Choroid plexus epithelial cell (primary cell): ENCODE measurements at places on chromosomes 3 and 15.

- no peak for DNase-seq
These were observed 9.1 kb upstream of the LIPH start for GRCh38 chr3:185561374-185561943.

DNA sequence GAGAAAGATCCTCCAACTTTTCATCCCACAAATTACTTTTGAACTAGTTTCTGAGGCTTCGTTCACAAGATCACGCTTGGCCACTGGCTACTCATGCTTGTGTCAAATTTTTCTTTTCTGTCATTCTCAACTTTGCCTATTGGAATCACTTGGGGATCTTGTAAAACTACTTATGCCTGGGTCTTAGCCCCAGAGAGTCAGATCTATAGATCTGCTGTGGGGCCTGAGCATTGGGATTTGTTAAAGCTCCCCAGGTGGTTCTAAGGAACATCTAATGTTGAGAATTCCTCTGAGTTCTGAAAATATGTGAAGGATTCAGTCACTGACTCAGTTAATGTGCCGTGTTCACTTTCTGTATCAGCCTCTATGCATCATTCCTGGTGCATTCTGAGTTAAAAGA is 71.7 kb upstream of the VGLL3 start:
- no peak for DNase-seq

GRCh38 chr3:71705681-71706080 is 19.5 kb downstream of the EIF4E3 start:
- no peak for DNase-seq

DNA sequence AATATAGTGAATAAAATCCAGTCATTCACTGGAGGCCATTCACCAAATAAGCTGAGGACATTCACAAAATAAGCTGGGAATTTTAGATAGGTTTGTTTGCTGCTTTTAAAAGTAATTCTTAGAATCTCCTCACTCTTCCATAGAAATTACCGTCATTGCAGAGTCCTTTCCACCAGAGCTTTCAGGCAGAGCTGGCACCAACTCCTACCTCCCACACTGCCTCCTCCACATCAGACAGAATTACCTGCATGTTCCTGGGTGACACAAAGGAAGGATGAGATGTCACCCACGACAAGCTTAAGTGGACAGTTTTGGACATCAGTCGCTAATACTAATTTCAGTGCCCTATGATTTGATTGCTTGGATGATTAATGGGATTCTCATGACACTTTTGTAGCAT is 1113.2 kb downstream of the IGSF11 start:
- no peak for DNase-seq

GRCh38 chr15:57923750-57924149 is 141.8 kb downstream of the ALDH1A2 start:
- peak; percentile 22 for DNase-seq

GRCh38 chr3:85304360-85304964 is 345.7 kb downstream of the CADM2 start:
- peak; percentile 22 for DNase-seq

DNA sequence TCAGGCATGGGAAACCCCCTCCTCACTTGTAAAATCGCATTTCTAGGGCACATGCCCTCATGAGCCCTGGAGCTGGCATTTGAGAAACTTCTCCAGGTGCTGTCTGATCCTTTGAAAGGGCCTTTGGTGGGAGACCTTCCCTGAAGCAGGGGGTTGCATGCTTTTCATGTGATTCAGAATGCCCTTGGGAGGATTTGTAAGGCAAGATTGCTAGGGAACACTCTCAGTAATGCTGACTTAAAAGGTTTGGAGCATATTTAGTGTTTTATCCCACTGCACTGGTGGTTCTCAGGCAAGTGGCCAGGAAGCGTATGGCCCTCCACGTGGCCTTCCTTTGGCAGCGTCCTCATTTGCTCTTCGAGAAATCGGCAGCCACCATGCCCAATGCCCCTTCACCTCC is 164.1 kb downstream of the ARRDC4 start:
- no peak for DNase-seq

GRCh38 chr3:8095724-8096123 is 405.9 kb upstream of the LMCD1 start:
- DNase-seq, result no peak

DNA sequence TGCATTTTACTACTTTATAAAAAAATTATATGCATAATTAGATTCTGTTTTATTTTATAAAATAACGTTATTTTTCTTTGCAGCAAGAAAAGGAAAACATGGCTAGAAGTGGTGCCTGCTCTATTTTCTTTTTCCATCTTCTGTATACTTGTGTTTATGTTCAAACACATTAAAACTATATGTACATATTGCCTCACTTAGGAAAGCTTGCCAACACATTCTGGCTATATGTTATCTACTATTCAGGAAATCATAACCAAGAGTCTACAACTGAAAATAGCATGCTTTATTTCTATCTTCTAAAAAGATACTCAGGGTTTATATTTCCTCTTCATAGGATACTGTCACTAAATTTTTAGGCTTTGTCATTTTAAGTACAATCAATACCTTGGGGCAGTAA is 90.2 kb upstream of the KCNMB2 start:
- no peak for DNase-seq

DNA sequence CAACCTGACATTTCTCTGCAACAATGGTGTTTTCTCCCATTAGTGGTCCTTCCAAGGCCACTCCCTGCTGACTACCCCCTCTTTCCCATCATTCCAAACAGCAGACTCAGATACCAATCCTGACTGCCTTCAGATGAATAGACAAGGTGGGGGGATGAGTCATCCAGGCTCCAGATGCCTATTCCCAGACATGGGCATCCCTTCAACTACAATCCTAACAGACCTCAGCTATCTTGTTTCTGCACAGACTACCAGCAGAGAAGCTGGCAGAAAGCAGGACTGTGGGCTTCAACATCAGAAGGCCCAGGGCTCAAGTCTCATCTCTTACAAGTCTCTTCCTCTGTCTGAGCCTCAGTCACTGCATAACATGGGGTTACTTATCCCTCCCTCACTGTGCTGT is 2.2 kb downstream of the RBP1 start:
- peak; percentile 35 for DNase-seq

DNA sequence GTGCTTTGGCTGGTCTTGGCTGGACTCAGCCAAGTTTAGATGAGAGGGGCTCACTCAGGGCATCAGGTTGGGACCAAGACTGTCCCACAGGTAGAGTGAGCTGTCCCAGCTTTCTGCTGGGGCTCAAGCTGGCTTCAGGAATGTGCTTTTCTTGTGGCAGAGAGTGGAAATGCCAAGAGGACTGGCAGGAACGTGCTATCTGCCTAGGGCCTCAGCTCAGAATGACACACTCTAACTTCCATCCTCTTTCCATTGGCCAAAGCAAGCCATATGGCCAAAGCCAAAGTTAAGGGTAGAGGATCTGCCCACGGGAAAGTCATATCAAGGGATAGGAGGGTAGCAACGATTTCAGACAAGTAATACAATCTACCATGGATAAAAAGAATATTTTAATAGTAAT is 178.8 kb downstream of the ABHD5 start:
- no peak for DNase-seq

DNA sequence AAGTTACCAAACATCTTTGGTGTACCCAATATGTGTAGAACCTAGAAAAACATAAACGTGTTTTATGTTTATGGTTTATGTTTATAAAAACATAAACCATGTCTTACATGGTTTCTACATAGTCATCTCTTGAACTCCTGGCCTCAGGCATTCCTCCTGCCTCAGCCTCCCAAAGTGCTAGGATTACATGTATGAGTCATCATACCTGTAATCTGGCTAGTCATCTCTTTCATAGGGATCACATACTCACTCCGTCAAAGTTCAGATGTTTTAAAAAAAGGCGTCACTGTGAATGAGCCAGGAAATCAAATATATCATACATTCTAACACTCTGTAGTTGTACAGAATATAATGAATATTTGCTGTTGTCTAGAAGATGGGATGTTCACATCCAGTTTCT is 178.6 kb downstream of the CPNE4 start:
- DNase-seq, result no peak

DNA sequence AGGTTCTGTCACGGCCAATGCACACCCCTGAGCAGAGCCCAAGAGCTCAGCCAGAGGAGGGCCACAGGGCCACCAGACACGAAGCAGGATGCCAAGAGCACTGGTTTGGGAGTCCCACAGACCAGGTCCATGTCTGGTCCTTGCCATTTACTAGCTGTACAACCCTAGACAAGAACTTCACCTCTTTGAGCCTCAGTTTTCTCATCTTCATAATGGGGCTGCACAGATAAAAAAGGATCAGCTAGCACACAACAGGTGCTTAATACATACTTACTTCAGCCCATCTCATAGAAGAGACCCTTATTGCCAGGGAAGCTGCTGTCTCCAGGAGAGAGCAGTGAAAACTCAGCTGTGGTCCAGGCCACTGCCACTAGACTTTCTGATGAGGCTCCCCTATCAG is 152.0 kb downstream of the NUP210 start:
- no peak for DNase-seq

- peak; percentile 79 for DNase-seq
These were observed 17.4 kb upstream of the SHF start for GRCh38 chr15:45205192-45205591.

DNA sequence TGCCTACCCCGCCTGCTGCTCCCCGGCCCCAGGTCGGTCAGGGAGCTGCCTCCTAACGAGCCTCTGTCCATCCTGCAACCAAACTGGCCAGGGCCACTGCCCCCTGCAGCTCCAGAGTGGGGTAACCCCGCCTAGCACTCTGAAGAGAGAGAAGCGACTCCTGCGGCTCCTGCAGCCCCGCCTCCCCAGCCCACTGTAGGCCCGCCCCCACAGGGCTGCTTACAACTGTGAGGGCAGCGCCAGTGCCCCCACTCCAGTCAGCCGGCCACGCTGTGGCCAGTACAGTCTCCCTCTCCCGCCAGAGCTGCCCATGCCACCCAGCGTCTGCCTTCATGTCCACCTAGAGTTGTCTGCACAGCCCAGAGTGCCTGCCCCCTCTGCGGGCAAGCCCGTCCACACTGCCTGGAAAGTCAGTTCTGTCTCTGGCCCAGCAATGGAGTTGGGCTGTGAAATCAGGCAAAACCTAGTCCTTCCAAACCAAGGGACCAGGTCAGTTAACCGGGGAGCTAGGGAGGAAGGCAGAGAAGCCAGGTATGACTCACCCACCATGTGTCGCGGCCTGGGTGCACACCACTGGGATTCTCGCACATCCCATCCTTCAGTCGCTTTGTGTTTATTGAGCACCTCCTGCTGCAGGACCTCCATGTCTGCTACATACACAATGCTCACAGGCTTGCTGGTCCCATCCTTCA is 2.4 kb downstream of the UCN2 start:
- peak; percentile 81 for DNase-seq

DNA sequence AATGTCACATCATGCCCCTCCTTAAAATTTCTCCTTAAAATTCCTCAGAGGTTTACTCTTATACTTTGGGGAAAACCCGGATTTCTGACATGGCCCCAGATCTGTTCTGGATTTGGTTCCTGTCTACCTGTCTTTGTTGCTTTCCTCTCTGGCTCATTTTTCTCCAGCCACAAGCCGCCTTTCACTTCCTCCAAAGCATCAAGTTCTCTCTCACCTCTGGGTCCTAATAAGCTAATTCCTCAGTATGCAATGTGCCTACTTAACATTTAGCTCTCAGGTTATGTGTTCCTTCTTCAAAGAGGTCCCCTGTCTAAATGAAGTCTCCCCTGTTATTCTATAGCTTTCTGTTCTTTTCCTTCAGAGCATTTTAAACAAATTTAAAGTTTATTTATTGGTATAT is 16.1 kb downstream of the HMG20A start:
- DNase-seq, result no peak

GRCh38 chr3:39724233-39724846 is 85.1 kb upstream of the MYRIP start:
- no peak for DNase-seq

DNA sequence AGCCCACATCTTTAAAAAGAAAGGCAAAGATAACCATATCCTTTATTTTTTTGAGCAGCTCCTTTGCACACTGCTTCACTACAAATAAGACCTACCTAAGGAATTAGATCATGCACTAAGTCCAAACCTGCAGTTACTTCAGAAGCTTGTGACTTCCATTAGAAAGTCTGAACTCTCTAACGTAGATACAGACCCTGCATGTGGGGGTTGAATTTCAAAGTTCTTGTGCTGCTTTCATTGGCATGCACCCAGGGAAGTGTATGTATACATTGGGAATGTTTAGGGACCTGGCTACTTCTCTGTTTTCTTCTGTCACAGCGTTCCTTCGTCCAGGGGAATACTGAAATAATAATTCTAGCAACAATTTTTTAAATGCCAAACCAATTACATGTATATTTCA is 185.2 kb upstream of the IL12A start:
- DNase-seq, result peak; percentile 71

- peak; percentile 86 for DNase-seq
These were observed 17.8 kb downstream of the SPATA12 start for GRCh38 chr3:57078344-57078634.

GRCh38 chr3:62604298-62604697 is 230.9 kb upstream of the FEZF2 start:
- peak; percentile 88 for DNase-seq

- DNase-seq, result peak; percentile 82
These were observed 166.9 kb downstream of the UACA start for GRCh38 chr15:70596354-70597055.

DNA sequence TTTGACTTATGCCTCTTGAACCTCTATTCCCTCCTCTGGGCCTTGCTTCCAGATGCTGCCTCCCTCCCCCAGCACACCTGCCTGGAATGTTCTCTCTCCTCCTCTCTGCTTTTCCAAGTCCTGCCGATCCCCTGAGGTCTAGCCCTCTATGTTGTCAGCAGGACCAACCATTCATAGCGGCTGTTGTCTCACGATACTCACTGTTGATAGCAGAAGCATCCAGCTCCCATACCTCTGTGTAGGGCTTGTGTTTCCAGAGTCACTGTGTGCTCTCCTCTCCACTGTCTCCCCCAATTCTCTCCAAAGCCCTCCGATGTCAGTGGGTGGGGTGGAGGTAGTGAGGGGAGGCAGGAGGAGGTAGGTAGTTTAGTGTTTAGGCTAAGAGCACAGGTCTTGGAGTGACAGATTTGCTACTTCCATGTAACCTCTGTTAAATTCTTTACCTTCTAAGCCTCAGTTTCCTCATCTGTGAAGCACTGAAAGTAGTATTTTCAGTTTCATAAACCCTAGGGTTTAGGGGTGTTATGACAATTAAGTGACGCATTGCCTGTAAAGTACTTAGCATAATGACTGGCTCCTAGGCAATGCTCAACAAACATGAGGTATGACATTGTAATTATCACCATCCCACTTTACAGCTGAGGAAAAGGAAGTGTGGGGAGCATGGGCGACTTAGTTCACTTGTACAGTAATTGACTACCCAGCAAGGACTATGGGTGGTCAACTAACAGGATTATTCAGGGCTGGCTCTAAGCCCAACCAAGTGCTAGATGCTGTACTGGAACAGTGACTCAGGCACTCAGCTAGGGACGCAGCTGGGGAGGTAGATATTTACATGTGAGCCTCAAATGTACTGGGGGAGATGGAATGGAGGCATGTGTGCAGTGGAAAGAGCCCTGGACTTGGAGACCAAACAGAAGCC is 122.8 kb downstream of the CACNA1D start:
- DNase-seq, result no peak

DNA sequence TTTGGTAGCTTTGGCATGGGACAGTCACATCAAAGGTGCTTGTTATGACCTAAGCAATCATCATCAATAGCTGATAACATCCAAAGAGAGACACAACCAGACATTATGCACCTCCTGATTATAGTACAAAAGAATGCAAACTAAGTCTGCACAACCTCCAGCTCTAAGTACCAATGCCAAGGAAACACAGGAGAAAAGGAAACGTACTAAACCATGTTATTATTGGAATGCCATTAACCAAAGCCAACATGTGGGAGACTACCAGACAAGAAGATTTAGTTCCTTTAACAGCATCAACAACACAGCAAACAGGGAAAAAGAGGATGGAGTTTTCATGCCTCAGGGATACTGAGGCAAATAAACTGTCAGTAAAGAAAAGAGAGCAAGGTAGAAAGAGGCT is 61.4 kb downstream of the CD47 start:
- DNase-seq, result no peak

GRCh38 chr3:99700631-99701268 is 62.4 kb downstream of the COL8A1 start:
- DNase-seq, result peak; percentile 91
